ENCODE measurements at places on chromosomes 11 and 22. TPM values are rescaled to one million over a fixed set of nuclear protein-coding genes. Genes with fewer than 3 reads are reported as not detected.

Gene RIC3
- total RNA-seq = 7.8 TPM

Gene MS4A12
- not detected for total RNA-seq

DNA sequence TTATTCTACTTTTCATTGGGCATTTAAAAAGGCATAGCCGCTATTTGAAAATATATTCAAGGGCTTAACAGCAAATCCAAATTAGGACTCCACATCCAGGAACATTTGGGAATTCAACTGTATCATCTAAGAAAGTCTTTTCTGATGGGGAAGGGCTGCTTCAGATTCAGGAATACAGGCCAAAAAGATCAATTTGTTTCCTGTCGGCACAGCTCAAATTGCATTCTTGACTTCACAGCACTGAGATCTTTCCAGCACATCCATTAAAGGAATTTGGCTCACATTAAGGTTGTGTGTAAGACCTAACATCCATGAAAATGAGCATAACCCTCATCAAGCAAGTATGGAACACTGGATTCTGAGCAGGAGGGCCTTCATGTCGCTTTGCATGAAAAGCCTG lies 1169.5 kb upstream of the CCDC90B start:
- DNase-seq = no peak

- peak; percentile 94 for DNase-seq
Measured at GRCh38 chr22:32558681-32559355, 84.2 kb downstream of the FBXO7 start.

GRCh38 chr11:130592056-130592455 lies 143.6 kb downstream of the ADAMTS15 start:
- DNase-seq = no peak

GRCh38 chr22:44845191-44845590 lies 92.8 kb downstream of the ARHGAP8 start:
- peak; percentile 18 for DNase-seq

Measured in aorta (tissue), 5 donors.